Purkinje cell (primary cell): ENCODE measurements at places on chromosomes 3 and 15. TPM values are rescaled to one million over a fixed set of nuclear protein-coding genes. Genes with fewer than 3 reads are reported as not detected.

The HRG gene
- not detected in 2 replicates for polyA plus RNA-seq

The NEK10 gene
- polyA plus RNA-seq: 14.3 and 22.3 TPM in 2 replicates

The PLAAT1 gene
- 1.6 and 8.3 TPM in 2 replicates for polyA plus RNA-seq

The NR1D2 gene
- 28.4 and 34.6 TPM in 2 replicates for polyA plus RNA-seq

The CPA3 gene
- not detected in 2 replicates for polyA plus RNA-seq

The UBA5 gene
- 13.7 and 24.8 TPM in 2 replicates for polyA plus RNA-seq

The ANKUB1 gene
- not detected in 2 replicates for polyA plus RNA-seq

The CHRD gene
- 0.69 TPM in 1 of 2 replicates, not detected in the other for polyA plus RNA-seq

The FAM107A gene
- polyA plus RNA-seq: 13.8 and 16.7 TPM in 2 replicates

The SLC12A1 gene
- 3.5 and 6.7 TPM in 2 replicates for polyA plus RNA-seq

The ATRIP gene
- polyA plus RNA-seq: 0.77 TPM in 1 of 2 replicates, not detected in the other

The MKRN3 gene
- 6.7 and 14.7 TPM in 2 replicates for polyA plus RNA-seq

The RBP2 gene
- not detected in 2 replicates for polyA plus RNA-seq

The PPP1R14D gene
- polyA plus RNA-seq: not detected in 2 replicates

The THRB gene
- 5.6 and 14.8 TPM in 2 replicates for polyA plus RNA-seq

The SERINC4 gene
- not detected in 2 replicates for polyA plus RNA-seq

The RARRES1 gene
- polyA plus RNA-seq: 0.71 and 2.4 TPM in 2 replicates

The SKIC8 gene
- polyA plus RNA-seq: 375 and 533 TPM in 2 replicates

The PDCD6IP gene
- polyA plus RNA-seq: 30.0 and 32.2 TPM in 2 replicates

The PAQR9 gene
- polyA plus RNA-seq: 5.6 and 6.5 TPM in 2 replicates

The FAM43A gene
- polyA plus RNA-seq: 1.3 and 1.5 TPM in 2 replicates

The ECE2 gene
- 1.2 and 3.1 TPM in 2 replicates for polyA plus RNA-seq

The POLG gene
- 6.8 and 8.9 TPM in 2 replicates for polyA plus RNA-seq

The CHMP2B gene
- polyA plus RNA-seq: 47.3 and 69.6 TPM in 2 replicates

The LIPH gene
- 0.28 and 0.52 TPM in 2 replicates for polyA plus RNA-seq

The GLDN gene
- polyA plus RNA-seq: 14.9 and 18.5 TPM in 2 replicates

The SNAP23 gene
- polyA plus RNA-seq: 9.2 and 10.6 TPM in 2 replicates

The GUCA1C gene
- not detected in 2 replicates for polyA plus RNA-seq

The CHRM5 gene
- not detected in 2 replicates for polyA plus RNA-seq

The RTP1 gene
- 2.0 TPM in 1 of 2 replicates, not detected in the other for polyA plus RNA-seq

The GRAMD1C gene
- 2.7 and 20.1 TPM in 2 replicates for polyA plus RNA-seq

The TMC3 gene
- not detected in 2 replicates for polyA plus RNA-seq

The ITPKA gene
- polyA plus RNA-seq: 44.5 and 59.6 TPM in 2 replicates

The RMDN3 gene
- 22.7 and 31.4 TPM in 2 replicates for polyA plus RNA-seq

The CCDC54 gene
- polyA plus RNA-seq: not detected in 2 replicates

The NAALADL2 gene
- 5.1 and 24.4 TPM in 2 replicates for polyA plus RNA-seq

The TEX55 gene
- not detected in 2 replicates for polyA plus RNA-seq

The RNU5B-1 gene
- polyA plus RNA-seq: not detected in 2 replicates

The SNX22 gene
- 1.1 and 1.7 TPM in 2 replicates for polyA plus RNA-seq

The CYP1A2 gene
- not detected in 2 replicates for polyA plus RNA-seq

The GOLGA8J gene
- polyA plus RNA-seq: not detected in 2 replicates

The C3orf80 gene
- 11.7 and 14.2 TPM in 2 replicates for polyA plus RNA-seq

The SEC11A gene
- polyA plus RNA-seq: 86.0 and 105 TPM in 2 replicates

The SLITRK3 gene
- 2.3 and 5.0 TPM in 2 replicates for polyA plus RNA-seq

The LRTM1 gene
- 0.24 TPM in 1 of 2 replicates, not detected in the other for polyA plus RNA-seq

The THSD4 gene
- 0.20 and 0.24 TPM in 2 replicates for polyA plus RNA-seq

The PIGZ gene
- 1.4 and 1.7 TPM in 2 replicates for polyA plus RNA-seq

The MST1R gene
- not detected in 2 replicates for polyA plus RNA-seq

The CCDC39 gene
- polyA plus RNA-seq: 2.8 and 3.5 TPM in 2 replicates

The ATP2C1 gene
- polyA plus RNA-seq: 332 and 335 TPM in 2 replicates

The MME gene
- 2.0 TPM in 1 of 2 replicates, not detected in the other for polyA plus RNA-seq

The GTF2E1 gene
- 8.8 and 9.1 TPM in 2 replicates for polyA plus RNA-seq

The MYD88 gene
- polyA plus RNA-seq: not detected in 2 replicates

The GABRA5 gene
- polyA plus RNA-seq: 0.42 and 27.8 TPM in 2 replicates

The CPNE9 gene
- 6.6 and 12.5 TPM in 2 replicates for polyA plus RNA-seq
